ENCODE measurements at places on chromosomes 7 and 10.

GRCh38 chr10:118241229-118242137, 100.6 kb downstream of the FAM204A start:
- DNase-seq, result peak; percentile 10

DNA sequence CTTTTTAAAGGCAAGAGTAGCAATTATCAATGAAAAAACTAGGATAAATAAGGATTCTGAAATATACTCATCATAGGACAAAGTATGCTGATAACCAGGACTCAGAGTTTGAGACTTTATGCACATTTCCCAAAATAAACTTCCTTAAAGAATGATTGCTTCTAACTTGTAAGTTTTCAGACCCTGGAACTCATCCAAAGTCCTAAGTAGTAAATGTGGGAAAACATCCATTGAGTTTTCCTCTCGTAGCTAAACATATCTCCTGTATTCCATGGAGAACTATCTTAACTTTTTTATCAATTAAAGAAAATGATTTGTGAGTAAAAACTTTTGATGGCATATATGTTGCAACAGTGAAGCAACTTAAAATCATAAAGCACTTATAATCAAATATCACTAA, 285.2 kb upstream of the KLF6 start:
- no peak for DNase-seq

GRCh38 chr7:30256349-30256858, 28.0 kb upstream of the ZNRF2 start:
- no peak for DNase-seq

- no peak for DNase-seq
Observed at GRCh38 chr7:100583132-100584053, 2.5 kb downstream of the LRCH4 start.

GRCh38 chr7:149216402-149216801, 21.1 kb downstream of the ZNF282 start:
- DNase-seq, result no peak

DNA sequence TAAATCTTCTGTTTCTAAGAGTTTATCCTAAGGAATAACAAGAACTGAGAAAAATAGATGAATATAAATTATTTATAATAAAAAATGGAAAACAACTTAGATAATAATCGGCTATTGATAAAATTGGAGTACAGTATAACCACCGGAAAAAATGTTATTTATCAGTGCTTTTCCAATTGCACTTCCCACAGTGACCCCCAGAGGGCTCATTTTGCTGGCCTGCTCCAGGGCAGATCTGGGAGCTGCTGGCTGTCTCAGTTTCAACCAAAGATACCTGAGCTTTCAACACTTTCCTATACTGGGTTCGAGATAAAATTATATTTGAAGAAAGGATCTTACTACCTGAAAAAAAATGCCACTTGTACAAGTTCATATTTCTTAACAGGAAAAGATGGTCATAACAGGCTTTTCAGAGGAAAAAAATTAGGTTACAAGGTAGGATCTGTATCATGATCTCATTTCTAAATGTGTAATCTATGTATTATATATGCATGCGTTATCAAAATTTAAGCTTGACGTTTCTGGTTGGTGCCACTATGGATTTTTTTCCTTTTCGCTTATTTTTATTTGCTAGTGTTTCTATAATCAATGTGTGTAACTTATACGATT, 165.7 kb downstream of the NPSR1 start:
- peak; percentile 49 for DNase-seq

- DNase-seq, result no peak
Observed at GRCh38 chr7:90825779-90826178, 229.7 kb downstream of the CDK14 start.

DNA sequence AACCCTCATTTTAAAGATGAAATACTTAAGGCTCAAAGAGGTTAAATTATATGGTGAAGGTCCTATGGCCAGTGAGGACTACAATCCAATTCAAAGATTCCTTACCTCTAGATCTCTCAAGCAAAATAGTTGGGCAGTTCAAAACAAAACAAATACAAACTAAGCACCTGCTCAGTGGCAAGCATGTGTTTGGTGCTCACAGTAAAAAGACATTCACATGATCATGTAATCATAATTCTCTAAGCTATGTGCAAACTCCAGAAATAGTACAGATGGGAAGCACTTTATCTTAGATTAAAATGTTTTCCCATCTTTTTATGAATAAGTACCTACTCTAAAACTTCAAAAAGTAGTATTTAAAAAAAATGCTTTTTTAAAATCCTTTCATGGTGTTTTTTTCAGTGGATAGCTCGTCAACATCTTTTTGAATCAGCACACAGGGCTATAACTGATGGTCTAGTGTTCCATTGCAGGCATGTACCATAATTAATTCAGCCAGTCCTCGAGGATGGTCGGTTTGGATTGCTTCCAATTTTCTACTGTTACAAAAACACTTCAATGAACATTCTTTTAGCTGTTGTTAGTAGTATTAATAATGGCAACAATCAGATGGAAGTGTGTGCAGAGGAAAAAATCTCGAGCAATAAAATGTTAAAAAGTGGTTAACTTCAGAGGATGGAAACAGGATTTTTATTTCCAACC, 58.4 kb downstream of the CHCHD3 start:
- DNase-seq, result no peak

GRCh38 chr10:118910702-118911101, 118.8 kb upstream of the NANOS1 start:
- no peak for DNase-seq

DNA sequence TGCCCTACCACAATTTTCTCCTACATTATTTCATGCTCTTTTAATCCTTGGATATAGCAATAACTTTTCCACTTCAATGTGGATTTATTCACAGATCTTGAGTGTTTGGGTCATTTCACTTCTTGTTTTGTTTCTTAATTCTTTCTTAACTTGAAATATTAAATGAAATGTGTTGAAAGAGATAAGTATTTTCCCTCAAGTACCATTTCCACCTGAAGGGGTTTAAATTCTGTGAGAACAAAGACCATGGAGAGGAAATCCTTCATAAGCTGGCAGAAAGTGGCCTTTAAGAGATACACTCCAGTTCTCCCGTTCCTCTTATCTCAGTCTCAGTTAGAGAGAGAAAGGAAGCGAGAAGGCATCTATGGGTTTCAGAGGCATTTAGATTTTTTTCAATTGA, 14.1 kb upstream of the DLD start:
- DNase-seq, result no peak

- DNase-seq, result no peak
Observed at GRCh38 chr10:11898372-11899066, 75.4 kb downstream of the PROSER2 start.

- DNase-seq, result no peak
Observed at GRCh38 chr10:52436664-52437063, 122.6 kb downstream of the DKK1 start.

DNA sequence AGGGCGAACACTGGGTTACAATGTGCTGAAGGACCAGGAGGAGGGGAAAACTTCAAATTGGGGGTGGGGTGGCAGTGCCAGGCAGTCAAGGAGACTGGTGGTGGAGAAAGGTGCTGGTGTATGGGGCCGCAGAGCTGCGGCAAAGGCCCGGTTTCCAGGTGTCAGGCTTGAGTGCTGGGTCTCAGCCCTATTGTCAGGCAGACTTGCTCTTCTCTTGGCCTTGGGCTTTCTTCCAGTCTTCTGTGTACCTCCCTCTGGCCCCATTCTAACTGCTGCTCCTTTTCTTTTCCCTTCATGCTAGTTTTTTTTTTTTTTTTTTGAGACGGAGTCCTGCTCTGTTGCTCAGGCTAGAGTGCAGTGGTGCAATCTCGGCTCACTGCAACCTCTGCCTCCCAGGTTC, 51.0 kb downstream of the POLR3A start:
- no peak for DNase-seq

GRCh38 chr10:15251791-15252380, 83.4 kb upstream of the NMT2 start:
- DNase-seq, result no peak

GRCh38 chr7:104909096-104909495, 104.9 kb upstream of the KMT2E start:
- no peak for DNase-seq

- no peak for DNase-seq
Observed at GRCh38 chr7:93828260-93828659, 62.3 kb downstream of the TFPI2 start.

- DNase-seq, result no peak
Observed at GRCh38 chr7:69403169-69403568, 195.1 kb upstream of the AUTS2 start.

GRCh38 chr7:71221549-71221948, 89.6 kb downstream of the GALNT17 start:
- DNase-seq, result no peak

GRCh38 chr7:17535776-17536175, 237.3 kb downstream of the AHR start:
- no peak for DNase-seq

- no peak for DNase-seq
Observed at GRCh38 chr7:21462081-21462480, 34.2 kb downstream of the SP4 start.

GRCh38 chr7:106278695-106279094, 6.1 kb downstream of the NAMPT start:
- DNase-seq, result no peak

GRCh38 chr10:79463578-79464496, 18.4 kb upstream of the ZCCHC24 start:
- no peak for DNase-seq

GRCh38 chr10:52066383-52066782, 247.7 kb upstream of the DKK1 start:
- DNase-seq, result no peak

- DNase-seq, result no peak
Observed at GRCh38 chr7:96558530-96558929, 151.1 kb downstream of the SEM1 start.

GRCh38 chr7:156073366-156074052, 261.2 kb upstream of the SHH start:
- no peak for DNase-seq

GRCh38 chr7:123624527-123625183, 23.0 kb downstream of the ASB15 start:
- DNase-seq, result no peak

- DNase-seq, result no peak
Observed at GRCh38 chr7:156516791-156517378, 123.7 kb upstream of the RNF32 start.

DNA sequence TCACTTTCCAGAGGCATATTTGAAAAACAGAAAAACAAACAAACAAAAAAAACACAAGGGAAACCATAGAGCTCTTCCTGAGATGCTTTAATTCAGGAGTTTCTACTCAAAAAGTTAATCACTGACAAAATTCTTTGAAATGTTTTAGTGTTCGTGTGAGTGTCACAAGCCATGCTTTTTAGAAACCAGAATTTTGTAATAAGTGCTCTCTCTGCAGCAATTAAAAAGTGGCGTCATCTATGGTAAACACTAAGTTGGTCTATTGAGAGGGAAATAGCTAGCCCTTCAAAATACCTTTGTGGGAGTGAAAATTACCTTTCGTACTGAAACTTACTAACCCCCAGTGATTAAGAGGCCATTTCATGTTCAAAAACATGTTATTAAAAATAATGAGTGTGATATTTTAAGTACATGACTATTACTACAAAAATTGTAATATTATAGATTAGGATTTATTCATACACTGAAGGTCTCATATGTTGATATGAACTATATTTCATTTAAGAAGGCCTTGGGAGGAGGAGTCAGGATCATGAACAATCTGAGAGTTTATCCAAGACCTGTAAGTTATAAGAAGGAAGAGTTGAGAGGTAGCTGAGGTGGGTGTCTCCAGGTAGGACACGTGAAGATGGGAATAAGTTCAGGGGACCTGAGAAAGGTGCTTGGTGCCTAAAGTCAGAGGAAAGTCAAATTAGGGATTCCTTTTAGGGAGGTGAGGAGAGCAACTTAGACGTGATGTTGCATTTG, 94.6 kb downstream of the PPP1R9A start:
- DNase-seq, result no peak

DNA sequence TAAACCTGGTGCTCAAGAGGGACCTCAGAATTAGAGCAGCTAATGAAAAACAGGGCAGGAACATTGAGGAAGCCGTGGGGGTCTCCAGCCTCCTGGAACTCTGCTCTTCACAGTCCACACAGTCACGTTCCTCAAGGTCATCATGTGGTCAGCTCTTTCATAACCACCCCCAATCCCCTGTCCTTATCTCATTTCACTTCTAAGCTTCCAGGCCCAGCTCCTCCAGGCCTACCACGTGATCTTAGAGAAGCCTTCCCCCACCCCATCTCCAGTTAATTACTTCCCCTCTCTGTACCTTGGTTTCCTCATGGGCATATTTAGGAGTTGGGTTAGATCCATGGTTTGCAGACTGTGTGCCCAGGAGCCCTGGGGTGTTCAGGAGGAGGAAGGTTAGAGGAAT, 106.4 kb upstream of the TCF7L2 start:
- no peak for DNase-seq

- DNase-seq, result no peak
Observed at GRCh38 chr7:96415293-96415940, 93.5 kb upstream of the SLC25A13 start.

DNA sequence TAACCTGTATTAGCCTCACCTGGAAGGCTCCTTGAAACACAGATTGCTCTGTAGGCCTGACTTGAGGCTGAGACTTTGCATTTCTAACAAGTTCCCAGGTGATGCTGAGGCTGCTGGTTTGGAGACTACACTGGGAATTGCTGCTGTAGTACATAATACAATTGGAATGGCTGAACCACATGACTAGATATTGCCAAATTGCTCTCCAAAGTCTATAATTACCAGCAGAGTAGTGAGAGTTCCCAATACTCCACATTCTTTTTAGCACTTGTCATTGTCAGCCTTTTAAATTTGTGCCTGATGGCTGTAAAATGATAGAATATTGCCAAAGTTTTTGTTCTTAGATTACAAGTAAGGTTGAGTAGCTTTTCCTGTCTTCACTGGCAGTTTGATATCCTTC, 39.9 kb downstream of the PLEKHA8 start:
- no peak for DNase-seq

GRCh38 chr7:89165421-89165820, 369.9 kb upstream of the TEX47 start:
- no peak for DNase-seq

DNA sequence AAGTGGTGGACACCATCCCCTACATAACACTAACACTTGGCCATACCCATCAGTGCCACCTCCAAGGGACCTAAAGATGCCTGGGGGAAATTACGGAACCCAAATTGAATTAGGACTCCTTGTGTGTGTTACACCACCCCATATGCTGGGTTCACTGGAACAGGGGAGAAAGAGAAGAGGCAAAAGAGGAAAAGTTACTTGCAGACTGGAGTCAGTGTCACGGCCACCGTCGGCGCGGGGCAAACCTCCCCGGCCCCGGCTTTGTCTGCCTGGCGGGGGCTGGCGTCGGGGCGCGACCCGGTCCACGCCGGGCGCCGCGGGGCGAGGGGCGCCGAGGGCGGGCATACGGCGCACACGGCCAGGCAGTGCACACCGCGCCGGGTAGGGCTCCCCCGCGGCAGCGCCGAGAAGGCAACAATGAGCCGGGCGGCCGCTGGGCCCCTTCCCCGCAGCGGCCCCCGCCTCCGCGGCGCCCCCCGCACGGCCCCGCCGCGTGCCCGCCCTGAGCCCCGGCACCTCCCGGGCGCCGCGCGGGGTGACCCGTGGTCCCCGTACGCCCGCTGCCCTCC, 171.1 kb downstream of the FAM107B start:
- no peak for DNase-seq

GRCh38 chr10:74365109-74365508, 214.1 kb downstream of the ADK start:
- DNase-seq, result no peak

GRCh38 chr10:80444124-80444523, 10.0 kb upstream of the TSPAN14 start:
- DNase-seq, result no peak

Data from NCI-H2107 (cell line).